ENCODE measurements at places on chromosomes 6 and 20.

- no peak overlapping the region for H3K27ac ChIP-seq
- H3K4me3 ChIP-seq = no peak overlapping the region
- H3K4me1 ChIP-seq = peaks cover 20% of the 10 kb centered on the region
- no peaks in the 10 kb centered on the region for H3K27me3 ChIP-seq
These were observed 24.5 kb downstream of the MAPK14 start for GRCh38 chr6:36052097-36052496.

- no peak for DNase-seq
- no peak overlapping the region for H3K27ac ChIP-seq
- no peaks in the 10 kb centered on the region for H3K27me3 ChIP-seq
These were observed 31.9 kb downstream of the VSTM2L start for GRCh38 chr20:37934634-37935375.

- no peaks in the 10 kb centered on the region for H3K36me3 ChIP-seq
- DNase-seq = no peak
- peaks cover 2% of the 10 kb centered on the region for H3K27me3 ChIP-seq
- no peak overlapping the region for H3K4me3 ChIP-seq
These were observed 33.0 kb downstream of the TBX18 start for GRCh38 chr6:84731401-84731800.

DNA sequence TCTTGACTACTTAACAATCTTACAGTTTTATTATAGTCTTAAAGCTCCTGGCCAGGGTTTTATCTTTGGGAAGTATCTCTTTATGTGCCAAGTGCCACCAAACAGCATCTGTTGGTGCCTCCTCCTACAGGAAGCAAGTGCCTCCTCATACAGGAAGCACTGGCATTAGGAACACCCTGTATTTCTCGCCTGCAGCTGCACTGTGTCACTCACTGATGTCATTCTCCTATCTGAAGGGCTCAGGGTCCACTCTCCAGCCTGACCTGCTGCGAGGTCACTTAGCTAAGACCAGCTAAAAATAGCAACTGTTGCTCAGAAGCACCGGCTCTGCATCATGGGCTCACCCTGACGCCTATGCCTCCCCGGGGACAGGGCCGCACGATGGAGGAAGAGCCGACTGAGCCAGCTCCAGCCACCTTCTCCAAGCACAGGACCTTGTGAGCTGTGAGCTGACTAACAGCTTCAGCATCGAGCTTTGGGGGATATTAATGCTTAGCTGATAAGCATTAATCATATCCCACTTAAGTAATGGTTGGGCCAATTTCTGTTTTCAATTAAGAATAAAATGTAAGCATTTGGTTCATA is 66.3 kb upstream of the CD93 start:
- H3K4me3 ChIP-seq = no peak overlapping the region
- no peak overlapping the region for H3K27ac ChIP-seq
- H3K27me3 ChIP-seq = no peaks in the 10 kb centered on the region
- DNase-seq = peak; percentile 48
- H3K36me3 ChIP-seq = no peaks in the 10 kb centered on the region
- peaks cover 86% of the 10 kb centered on the region for H3K4me1 ChIP-seq

DNA sequence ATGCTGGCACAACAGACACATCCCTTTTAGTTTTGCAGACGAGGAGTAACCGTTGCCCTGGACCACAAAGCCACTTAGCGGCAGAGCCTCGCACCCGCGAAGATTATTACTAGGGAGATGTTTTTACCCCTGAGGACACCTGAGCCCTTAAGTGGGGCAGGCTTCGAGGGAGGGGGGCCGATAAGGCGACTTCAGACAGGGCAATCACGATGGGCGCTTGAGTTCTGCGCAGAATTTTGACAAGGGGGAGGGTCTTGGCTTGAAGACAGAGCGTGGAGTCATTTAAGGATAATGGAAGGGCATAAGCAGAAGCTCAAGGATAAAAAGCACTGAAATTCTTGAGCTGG is 650 bp upstream of the TTK start:
- H3K36me3 ChIP-seq = peaks cover 4% of the 10 kb centered on the region
- no peak for DNase-seq
- peaks cover under 1% of the 10 kb centered on the region for H3K27me3 ChIP-seq
- H3K27ac ChIP-seq = peak overlapping the region; percentile 93
- H3K4me1 ChIP-seq = peaks cover 18% of the 10 kb centered on the region
- peak overlapping the region; percentile 91 for H3K4me3 ChIP-seq

- H3K27me3 ChIP-seq = no peaks in the 10 kb centered on the region
- H3K4me1 ChIP-seq = no peaks in the 10 kb centered on the region
- no peaks in the 10 kb centered on the region for H3K36me3 ChIP-seq
- no peak for DNase-seq
These were observed 104.6 kb downstream of the POPDC3 start for GRCh38 chr6:105075210-105075609.

DNA sequence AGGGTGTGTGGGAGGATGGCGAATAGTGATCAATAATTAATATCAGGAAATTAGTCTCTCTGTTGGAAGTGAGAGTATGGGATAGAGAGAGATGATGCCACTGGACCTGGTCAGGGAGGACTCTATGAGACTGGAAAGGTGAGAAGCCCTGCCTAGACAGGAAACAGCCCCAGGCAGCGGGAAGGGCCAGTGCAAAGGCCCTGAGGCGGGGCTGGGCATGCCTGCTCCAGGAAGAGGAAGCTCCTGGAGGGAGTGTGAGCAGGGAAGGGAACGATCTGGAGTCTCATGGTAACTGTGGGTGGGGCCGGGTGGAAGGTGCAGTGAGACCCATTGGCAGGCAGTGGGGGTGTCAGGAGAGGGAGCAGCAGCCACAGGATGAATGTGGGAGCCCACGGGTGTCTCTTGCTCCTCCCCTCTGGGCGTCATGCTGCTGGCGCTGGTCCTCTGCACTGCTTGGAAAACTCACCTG is 1.8 kb upstream of the CST3 start:
- no peak overlapping the region for H3K27ac ChIP-seq
- no peaks in the 10 kb centered on the region for H3K36me3 ChIP-seq
- H3K4me3 ChIP-seq = no peak overlapping the region
- no peak for DNase-seq

GRCh38 chr6:49636713-49637349 is at the start of gene RHAG:
TSS of gene RHAG (minus strand) at chr6:49636839. CDS start at chr6:49636812, 27 bp downstream.
- no peak for DNase-seq
- H3K36me3 ChIP-seq = no peaks in the 10 kb centered on the region
- H3K4me1 ChIP-seq = no peaks in the 10 kb centered on the region

GRCh38 chr20:9021699-9022098 is 47.2 kb upstream of the PLCB4 start:
- H3K27ac ChIP-seq = no peak overlapping the region
- H3K27me3 ChIP-seq = no peaks in the 10 kb centered on the region

DNA sequence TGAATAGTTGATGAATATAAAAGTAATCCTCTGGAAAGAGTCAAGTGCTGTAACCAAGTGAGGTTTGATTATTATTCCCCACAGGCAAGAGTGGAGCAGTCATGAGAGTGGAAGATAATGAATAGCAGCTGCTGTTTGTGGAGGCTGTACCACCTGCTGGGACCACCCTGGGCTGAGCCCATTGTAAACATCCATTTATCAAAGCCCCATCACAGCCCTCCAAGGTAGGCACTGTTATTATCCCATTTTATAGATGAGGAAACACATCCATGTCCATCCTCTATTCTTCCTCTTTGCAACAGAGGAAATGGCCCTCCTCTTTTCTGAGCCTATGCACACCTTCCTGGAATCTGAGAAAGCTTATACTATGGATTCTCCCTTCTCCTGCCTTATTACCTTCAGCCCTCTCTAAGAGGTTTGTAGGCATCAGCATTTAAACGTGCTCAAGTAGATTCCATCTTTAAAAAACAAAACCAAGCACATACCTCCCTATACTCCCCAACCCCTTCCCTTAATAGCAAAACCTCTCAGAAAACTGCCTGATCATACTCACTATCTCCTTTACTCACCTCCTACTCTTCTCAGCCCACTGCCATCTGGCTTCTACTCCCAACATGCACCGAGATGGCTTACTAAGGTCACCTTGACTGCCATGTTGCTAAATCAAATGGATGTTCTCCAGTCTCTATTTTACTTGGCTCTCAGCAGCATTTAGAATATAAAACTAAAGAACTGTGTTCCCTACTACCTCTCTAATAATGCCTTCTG is 37.1 kb downstream of the CDH22 start:
- peaks cover 83% of the 10 kb centered on the region for H3K27me3 ChIP-seq
- no peaks in the 10 kb centered on the region for H3K4me1 ChIP-seq
- H3K27ac ChIP-seq = no peak overlapping the region
- no peak overlapping the region for H3K4me3 ChIP-seq
- no peak for DNase-seq
- no peaks in the 10 kb centered on the region for H3K36me3 ChIP-seq

GRCh38 chr20:8291873-8292272 is 159.8 kb downstream of the PLCB1 start:
- H3K27me3 ChIP-seq = no peaks in the 10 kb centered on the region
- H3K4me1 ChIP-seq = no peaks in the 10 kb centered on the region
- no peaks in the 10 kb centered on the region for H3K36me3 ChIP-seq
- H3K27ac ChIP-seq = no peak overlapping the region
- H3K4me3 ChIP-seq = no peak overlapping the region
- DNase-seq = no peak
